ENCODE measurements at places on chromosomes 16 and 17.

DNA sequence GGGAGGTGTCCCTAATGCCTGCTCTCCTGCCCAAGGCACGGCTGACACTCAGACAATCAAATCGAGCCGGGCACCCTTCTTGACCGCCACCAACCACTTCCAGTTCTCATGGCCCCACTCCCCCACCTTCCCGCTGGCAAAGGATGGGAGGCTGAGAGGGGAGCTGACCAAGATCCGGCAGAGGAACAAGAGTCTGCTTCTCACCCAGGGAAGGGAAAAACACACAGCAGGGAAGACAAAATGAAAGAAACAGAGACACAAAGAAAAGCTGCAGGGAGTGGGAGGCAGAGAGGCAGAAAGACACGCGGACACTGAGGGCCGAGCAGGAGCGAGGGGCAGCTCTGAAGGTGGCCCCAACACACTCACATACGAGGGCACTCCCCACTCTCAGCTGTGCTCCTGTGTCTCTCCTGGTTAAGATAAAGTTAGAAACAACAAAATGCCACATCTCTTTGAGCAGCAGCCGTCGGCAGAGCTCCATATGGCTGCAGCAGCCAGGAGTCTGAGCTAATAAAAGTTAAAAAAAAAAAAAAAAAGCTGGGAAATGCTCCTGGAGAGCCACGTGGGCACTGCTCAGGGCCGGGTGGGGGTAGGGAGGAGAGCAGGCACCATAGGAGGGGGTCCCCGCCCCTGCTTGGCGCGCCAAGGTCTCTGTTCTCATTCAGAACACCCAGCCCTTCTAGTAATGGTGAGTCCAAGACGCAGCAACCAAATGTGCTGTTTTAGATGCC is 7.4 kb downstream of the LRRC75A start:
- no peaks in the 10 kb centered on the region for H3K36me3 ChIP-seq
- H3K27ac ChIP-seq = no peak overlapping the region
- H3K4me3 ChIP-seq = no peak overlapping the region
- DNase-seq = no peak
- H3K4me1 ChIP-seq = peaks cover 18% of the 10 kb centered on the region

DNA sequence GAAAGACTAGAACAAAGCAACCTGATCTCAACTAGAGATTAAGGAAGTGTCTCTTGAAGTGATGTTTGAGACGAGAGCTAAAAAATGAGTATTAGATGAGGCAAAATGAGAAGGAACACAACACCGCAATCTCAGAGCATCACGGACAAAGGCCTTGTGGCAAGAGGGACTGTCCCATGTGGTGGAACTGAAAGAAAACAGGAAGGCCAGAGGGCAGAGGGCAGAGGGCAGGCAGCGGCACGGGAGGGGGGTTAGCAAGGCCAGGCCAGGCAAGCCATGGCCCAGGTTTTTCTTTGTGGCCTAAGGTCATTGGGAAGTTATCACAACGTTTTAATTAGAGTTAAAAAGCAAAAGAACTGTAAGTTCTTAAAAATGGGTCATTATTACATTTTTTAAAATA is 22.5 kb downstream of the RPA1 start:
- no peak for DNase-seq
- H3K36me3 ChIP-seq = peaks cover 17% of the 10 kb centered on the region
- H3K27ac ChIP-seq = no peak overlapping the region
- no peak overlapping the region for H3K4me3 ChIP-seq
- H3K4me1 ChIP-seq = no peaks in the 10 kb centered on the region
- H3K27me3 ChIP-seq = no peaks in the 10 kb centered on the region

DNA sequence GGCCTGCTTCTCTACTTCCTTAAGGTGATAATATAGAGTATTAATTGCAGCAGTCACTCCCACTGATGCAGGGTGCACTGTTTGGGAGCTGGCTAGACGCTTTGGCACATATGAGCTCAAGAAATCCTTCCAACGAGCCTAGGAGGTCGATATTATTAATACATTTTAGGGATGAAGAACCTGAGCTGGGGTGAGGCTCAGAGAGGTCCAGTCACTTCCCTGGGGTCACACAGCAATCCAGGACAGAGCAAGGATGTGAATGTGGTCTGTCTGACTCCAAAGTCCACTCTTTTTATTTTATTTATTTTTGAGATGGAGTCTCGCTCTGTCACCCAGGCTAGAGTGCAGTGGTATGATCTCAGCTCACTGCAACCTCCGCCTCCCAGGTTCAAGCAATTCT is 156.4 kb upstream of the CDC42EP4 start:
- no peaks in the 10 kb centered on the region for H3K4me1 ChIP-seq
- no peaks in the 10 kb centered on the region for H3K36me3 ChIP-seq
- no peak for DNase-seq
- no peak overlapping the region for H3K4me3 ChIP-seq

GRCh38 chr16:81401035-81401950 is 43.3 kb upstream of the CMIP start:
- peaks cover 33% of the 10 kb centered on the region for H3K4me1 ChIP-seq
- H3K4me3 ChIP-seq = peak overlapping the region; percentile 45
- DNase-seq = peak; percentile 92

DNA sequence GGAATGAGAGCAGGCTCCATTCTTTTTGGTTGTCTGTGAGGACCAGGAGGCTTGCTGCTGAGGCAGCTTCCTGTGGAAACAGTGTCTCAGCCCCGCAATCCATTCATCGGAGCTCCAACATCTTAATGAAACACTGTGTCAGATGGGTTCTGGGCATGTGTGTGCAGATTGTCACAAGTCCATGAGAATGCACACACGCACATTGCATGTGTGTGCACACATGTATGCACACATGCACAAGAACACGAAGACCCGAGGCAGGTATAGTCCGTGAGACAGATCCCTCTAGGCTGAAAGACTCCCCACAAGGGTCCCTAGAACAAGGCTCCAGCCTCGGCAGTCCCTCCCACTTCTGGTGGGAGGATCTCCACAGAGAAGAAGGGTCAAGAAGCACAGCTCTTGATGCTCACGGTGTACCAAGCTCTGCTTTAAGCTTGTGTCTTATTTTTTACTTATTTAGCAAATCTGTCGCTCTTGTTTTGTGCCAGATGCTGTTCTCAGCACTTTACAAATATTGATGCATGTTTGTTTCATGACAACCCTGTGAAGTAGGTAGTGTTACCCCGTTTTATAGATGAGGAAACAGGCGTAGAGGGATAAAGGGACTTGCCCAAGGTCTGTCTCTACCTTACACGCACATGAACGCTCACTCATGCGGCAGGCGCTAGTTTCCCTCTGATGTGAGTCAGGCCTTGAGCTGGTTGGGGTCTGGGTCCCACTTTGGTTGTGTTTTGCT is 213.1 kb downstream of the SEC14L1 start:
- no peaks in the 10 kb centered on the region for H3K4me1 ChIP-seq
- no peak overlapping the region for H3K4me3 ChIP-seq
- no peak overlapping the region for H3K27ac ChIP-seq
- no peak for DNase-seq
- peaks cover 13% of the 10 kb centered on the region for H3K36me3 ChIP-seq

- H3K4me3 ChIP-seq = no peak overlapping the region
- no peak for DNase-seq
- no peaks in the 10 kb centered on the region for H3K4me1 ChIP-seq
- H3K27ac ChIP-seq = no peak overlapping the region
- H3K27me3 ChIP-seq = no peaks in the 10 kb centered on the region
These were observed 652.5 kb downstream of the HS3ST4 start for GRCh38 chr16:26344240-26344776.

- no peaks in the 10 kb centered on the region for H3K36me3 ChIP-seq
- no peak overlapping the region for H3K4me3 ChIP-seq
- H3K27ac ChIP-seq = no peak overlapping the region
- H3K27me3 ChIP-seq = no peaks in the 10 kb centered on the region
- no peak for DNase-seq
- no peaks in the 10 kb centered on the region for H3K4me1 ChIP-seq
These were observed 25.9 kb upstream of the LYRM9 start for GRCh38 chr17:27919079-27919478.

GRCh38 chr17:16255481-16255921 is 38.5 kb downstream of the PIGL start:
- no peak for DNase-seq
- H3K4me1 ChIP-seq = no peaks in the 10 kb centered on the region
- 0 out of 2 replicates have a peak, but pooled peaks cover 2% of the 10 kb centered on the region for H3K36me3 ChIP-seq
- H3K27me3 ChIP-seq = no peaks in the 10 kb centered on the region
- H3K27ac ChIP-seq = no peak overlapping the region

DNA sequence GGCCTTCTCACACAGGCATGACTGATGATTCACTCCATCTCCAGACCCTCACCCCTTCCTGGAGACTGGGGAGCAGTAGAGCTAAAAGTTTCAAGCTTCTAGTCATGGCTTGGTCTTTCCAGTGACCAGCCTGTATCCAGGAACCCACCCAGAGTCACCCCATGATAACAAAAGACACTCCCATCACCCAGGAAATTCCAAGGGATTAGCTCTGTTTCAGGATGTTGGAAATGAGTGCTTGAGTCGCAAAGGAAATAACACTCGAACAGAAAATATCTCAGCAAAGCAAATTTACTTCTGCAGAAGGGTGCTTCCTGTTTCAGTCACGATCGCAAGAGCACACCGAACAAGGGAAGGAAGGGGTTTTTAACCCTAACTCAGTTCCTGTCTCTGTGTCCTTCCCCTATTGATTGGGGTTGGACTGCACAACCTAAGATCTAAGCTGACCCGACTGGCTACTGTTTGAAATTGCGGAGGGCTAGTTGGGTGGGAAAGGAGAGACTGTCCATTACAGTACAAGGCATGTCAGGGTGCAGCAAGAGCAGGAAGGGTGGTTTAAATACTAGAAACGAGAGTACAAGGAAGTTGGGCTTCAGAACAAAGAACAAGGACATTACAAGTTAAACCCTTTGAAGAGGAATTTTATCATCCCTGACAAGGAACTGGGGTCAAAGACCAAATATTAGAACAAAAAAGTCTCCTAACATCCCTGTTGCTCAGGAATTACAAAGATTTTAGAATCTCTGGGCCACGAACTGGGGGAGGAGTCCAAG is 224.4 kb upstream of the CACNG5 start:
- H3K4me1 ChIP-seq = no peaks in the 10 kb centered on the region
- peaks cover 12% of the 10 kb centered on the region for H3K36me3 ChIP-seq
- no peak overlapping the region for H3K4me3 ChIP-seq
- no peak overlapping the region for H3K27ac ChIP-seq
- DNase-seq = no peak
- H3K27me3 ChIP-seq = no peaks in the 10 kb centered on the region

- H3K27me3 ChIP-seq = no peaks in the 10 kb centered on the region
- H3K36me3 ChIP-seq = peaks cover 13% of the 10 kb centered on the region
- no peak for DNase-seq
- no peak overlapping the region for H3K4me3 ChIP-seq
- H3K4me1 ChIP-seq = no peaks in the 10 kb centered on the region
These were observed 34.0 kb downstream of the DGKE start for GRCh38 chr17:56867948-56868376.

GRCh38 chr16:59886021-59886420 is 1151.9 kb upstream of the GOT2 start:
- H3K4me3 ChIP-seq = no peak overlapping the region
- peak; percentile 46 for DNase-seq
- no peaks in the 10 kb centered on the region for H3K36me3 ChIP-seq
- no peaks in the 10 kb centered on the region for H3K4me1 ChIP-seq

DNA sequence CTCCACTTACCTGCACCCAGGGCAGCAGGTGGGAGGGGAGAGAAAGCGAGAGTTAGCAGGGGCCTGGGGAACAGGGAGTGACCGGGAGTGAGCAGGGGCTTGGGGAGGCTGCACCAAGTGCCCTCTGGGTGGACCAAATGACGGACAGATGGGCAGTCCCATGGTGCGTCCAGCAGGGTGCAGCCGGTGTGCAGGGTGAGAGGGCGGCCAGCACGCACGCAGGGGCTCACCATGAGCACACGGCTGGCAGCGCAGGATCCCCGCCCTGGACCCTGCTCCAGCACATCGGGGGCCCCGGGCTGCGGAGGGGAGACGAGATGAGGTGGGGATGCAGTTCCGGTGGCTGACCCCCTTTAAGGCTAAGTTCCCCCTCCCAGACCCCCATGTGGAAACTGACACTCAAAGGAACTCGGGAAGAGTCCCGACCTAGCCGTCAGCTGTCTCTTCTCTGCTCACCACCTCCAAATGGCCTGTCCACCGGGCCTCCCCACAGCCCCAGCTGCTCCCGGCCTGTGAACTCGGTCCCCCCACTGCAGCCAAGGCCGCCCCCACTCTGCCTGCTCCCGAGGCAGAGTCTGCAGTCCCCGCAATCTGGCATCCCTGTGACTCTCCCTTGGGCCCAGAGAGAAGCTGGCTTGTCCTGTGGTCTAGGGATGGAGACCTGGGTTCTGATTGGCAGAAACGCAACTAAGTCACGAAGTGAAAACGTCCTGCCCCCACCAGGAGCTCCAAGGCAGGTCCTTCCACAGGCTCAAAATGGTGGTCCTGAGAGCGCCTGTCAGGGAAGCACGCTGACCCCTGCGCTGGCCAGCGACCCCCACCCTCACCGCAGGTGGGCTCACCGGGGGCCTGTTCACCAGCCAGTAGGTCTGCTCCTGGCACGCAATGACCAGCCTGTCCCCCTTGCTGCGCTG is 2.9 kb downstream of the RGS11 start:
- no peaks in the 10 kb centered on the region for H3K36me3 ChIP-seq
- H3K4me1 ChIP-seq = no peaks in the 10 kb centered on the region
- no peak overlapping the region for H3K27ac ChIP-seq
- no peak for DNase-seq
- no peaks in the 10 kb centered on the region for H3K27me3 ChIP-seq

DNA sequence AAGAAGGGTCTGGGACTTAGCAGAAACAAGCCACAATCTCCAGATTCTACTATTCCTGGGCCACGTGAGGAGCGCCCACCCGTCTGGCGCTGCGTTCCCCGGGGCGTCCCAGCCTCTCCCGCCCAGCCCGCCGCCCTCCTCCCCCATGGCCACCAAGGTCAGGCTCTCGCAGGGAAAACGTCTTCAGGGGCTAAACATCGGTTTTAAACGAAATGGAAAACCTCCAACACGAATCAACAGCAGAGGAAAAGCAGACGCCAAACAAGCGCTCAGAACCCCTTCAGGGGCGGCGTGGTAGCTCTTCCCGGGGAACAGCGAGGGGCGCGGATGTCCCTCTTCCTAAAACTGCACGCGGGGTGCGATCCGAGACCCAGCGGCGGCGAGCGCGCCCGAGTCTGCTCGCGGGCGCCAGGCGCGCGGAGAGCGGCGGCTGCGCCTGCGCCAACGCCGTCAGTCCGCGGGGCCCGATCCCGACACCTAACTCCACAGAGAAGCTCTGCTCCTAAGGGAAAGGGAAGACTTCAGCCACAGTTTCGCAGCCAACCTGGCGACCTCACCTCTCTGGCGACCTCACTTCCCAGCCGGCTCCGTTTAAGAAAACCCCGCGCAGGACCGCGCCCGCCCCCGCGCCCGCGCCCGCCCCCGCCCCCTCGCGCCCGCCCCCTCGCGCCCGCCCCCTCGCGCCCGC is 505 bp upstream of the COG1 start:
- DNase-seq = peak; percentile 77
- H3K27me3 ChIP-seq = no peaks in the 10 kb centered on the region
- H3K27ac ChIP-seq = peak overlapping the region; percentile 83

GRCh38 chr17:9644910-9645751 is at the start of gene USP43:
Gene USP43 (plus strand): TSS chr17:9645517. CDS start chr17:9645633, 116 bp downstream.
- peak within 1 kb of the TSS; percentile 92 for H3K27ac ChIP-seq
- peak; percentile 73 for DNase-seq
- peak within 1 kb of the TSS; percentile 77 for H3K4me3 ChIP-seq
- H3K36me3 ChIP-seq = no peaks in the 10 kb centered on the region
- no peaks in the 10 kb centered on the region for H3K27me3 ChIP-seq
- H3K4me1 ChIP-seq = peaks cover 17% of the 10 kb centered on the region

Measured in PC-3 (cell line).